ENCODE measurements at places on chromosomes 11 and 22.

- no peak for DNase-seq
Observed at GRCh38 chr11:69508974-69509373, 27.5 kb downstream of the LINC01488 start.

- peak; percentile 88 for DNase-seq
Observed at GRCh38 chr11:69460540-69461257, 20.8 kb upstream of the LINC01488 start.

- no peak for DNase-seq
Observed at GRCh38 chr11:28956446-28956845, 848.3 kb downstream of the METTL15 start.

- no peak for DNase-seq
Observed at GRCh38 chr11:133957900-133958299, 1.1 kb upstream of the IGSF9B start.

DNA sequence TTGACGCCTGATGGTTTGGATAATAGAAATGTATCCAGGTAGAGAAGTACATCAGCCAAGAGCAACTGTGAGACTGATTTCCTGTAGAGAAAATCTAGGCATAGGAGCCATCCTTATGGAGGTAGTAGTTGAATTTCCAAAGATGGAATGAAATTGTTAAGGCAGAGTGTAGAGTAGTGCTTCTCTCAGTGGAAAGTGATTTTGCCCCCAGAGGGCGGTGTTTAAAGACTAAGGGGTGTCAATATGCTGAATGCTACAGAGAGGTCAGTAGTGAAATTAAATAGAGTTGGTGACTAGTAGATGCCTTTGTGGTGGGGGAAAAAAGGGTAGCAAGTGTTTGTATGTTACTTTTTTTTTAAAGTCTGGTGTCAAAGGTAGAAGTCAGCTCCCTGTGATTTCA lies 54.5 kb downstream of the TRIM44 start:
- no peak for DNase-seq

DNA sequence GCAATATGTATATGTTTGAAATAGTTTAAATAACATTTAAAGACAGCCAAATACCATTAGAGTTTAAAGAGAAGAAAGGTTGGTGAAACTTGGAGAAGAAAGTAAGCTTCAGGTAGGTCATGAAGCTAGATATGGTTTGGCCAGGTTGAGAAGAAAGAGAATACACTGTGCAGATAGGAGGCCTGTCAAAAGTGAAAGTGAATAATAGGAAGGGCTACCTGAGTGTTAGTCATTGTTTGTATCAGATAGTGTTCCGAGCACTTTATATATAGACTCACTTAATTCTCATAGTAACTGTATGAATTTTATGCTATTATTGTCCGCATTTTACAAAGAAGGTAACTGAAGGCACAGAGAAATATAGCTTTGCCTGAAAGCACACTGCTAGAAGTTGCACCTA lies 56.9 kb downstream of the USP47 start:
- no peak for DNase-seq

GRCh38 chr11:19779740-19780139 lies 67.1 kb downstream of the NAV2 start:
- DNase-seq: no peak

- no peak for DNase-seq
Observed at GRCh38 chr22:29310065-29310862, 3.8 kb downstream of the GAS2L1 start.

DNA sequence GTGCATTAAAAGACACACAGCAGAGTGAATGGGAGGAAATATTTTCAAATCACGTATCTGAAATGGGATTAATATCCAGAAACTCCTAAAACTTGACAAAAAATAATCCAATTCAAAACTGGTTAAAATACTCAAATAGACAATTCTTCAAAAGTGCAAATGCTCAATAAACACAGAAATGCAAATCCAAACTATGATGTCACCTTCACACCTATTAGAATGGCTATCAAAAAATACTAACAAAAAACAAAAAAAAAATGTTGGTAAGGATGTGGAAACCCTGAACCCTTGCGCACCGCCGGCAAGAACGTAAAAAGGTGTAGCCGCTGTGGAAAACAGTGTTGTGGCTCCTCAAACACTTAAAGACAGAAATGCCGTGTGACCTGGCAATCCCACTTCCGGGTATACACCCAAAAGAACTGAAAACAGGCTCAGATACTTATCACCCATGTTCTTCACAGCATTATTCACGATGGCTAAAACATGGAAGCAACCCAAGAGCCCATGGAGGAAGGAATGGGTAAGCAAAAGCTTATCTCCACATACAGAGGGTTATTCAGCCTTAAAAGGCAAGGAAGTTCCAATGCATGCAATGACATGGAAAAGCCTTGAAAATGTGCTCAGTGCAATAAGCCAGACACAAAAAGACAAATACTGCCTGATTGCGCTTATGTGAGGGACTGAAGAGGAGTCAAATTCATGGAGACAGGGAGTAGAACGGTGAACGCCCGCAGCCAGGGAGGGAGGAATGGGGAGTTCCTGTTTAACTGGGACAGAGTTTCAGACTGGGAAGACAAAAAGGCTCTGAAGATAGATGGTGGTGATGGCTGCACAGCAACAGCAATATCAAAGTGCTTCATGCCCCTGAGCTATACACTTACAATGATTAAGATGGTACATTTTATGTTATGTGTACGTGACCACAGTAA lies 19.6 kb downstream of the BRD1 start:
- no peak for DNase-seq

DNA sequence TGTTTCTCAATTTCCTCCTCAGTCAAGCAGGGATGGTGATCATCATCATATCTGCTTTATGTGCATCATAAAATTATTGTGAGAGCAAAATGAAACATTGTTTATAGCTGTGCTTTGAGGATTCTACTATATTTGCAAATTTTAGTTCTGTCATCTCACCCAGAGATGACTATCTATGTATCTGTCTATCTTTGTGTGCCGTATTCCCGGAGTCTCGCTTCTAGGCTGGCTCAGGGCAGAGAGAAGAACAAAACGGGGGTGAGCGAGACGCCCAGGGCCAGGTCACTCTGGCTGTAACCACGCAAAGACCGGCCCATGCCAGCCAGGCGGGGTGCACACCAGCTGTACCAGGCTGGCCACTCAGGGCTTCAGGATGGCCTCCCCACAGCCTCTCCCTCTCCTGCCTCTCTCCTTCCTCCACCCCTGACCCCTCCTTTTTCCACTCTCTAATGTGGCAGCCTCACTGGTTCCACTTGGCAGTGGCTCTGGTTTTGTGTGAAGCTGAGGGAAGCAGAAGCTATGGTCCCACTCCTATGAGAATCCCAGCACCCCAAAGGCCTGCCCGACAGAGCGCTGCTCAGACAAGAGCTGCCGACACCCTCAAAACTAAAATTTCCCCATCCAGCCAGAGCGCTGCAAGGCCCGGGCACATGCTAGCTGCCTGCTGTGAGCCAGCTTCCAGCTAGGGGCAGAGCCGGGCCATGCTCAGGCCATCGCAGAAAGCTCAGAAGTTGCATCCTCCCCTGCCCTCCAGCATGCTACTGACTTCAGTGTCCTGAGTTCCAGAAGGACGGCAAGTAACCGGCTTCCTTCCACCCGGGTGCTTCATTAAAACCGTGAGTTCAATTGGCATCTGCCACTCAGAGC lies 139.5 kb upstream of the TBCEL start:
- no peak for DNase-seq

DNA sequence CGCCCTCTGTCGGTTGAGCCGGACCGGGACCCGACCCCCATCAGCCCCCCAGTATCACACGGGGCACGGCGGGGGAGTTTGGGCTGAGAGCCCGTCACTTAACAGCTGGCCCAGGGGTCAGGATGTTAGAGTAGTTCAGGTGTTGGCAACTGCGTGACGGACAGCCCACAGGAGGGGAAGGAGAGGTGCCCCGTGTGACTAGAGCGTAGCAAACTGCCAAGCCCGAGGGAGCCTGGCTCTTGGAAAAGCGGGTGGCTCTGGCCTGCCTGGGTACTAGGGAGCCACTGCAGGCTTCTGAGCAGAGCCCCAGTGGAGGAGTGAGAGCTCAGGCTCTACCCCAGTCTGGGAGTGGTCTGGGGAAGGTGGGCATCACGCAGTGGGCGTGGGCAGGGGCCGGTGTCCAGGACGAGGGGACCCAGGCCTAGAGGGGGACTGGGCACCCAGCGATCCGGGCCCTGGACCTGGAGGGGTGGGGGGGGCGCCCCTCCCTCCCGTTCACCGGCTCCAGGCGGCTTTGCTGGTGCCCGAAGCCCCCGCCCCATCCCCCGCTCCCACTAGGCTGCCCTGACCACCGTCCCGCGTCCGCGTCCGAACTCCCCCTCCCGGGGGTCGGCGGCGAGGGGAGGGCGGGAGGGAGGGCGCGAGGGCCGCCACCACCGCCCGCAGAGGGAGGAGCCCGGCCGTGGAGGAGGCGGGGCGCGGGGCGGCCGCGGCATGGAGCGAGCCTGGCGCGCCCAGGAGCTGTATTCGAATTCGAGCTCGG lies 24.4 kb downstream of the SHANK3 start:
- peak; percentile 92 for DNase-seq

GRCh38 chr11:117390743-117391142 lies 63.1 kb downstream of the CEP164 start:
- no peak for DNase-seq

DNA sequence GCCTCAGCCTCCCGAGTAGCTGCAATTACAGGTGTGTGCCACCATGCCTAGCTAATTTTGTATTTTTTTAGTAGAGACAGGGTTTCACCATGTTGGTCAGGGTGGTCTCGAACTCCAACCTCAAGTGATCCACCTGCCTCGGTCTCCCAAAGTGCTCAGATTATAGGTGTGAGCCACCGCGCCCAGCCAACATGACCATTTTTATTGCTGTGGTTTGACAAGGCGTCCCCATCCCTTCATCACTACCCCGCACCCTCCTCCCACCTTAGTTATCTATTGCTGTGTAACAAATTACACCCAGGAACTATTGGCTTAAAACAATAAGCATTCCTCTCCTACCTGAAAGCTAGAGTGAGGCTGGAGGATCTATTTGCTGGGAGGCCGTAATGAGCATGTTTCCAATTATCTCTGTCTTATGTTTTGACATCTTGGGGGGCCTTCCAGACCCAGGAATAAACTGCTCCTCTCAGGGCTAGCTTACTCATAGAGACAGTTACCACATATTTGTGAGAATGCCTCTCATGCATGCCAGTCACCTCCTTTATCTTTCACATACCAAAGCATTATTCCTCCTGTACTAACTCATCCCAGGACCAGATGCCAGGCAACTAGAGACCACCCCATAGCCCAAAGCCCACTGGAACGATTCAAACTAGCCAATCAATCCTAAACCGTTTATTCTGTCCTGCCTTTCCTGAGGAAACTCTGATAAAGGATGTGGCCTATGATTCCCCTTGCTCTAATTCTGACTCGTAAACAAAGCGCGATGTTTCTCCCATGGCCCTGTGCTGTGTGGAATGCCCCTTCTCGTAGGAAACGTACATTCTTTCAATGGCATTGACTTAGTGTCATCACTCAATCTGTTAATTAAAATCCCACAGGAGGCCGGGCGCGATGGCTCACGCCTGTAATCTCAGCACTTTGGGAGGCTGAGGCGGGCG lies 19.4 kb downstream of the SNU13 start:
- peak; percentile 56 for DNase-seq

GRCh38 chr11:9109858-9110731 lies 18.7 kb upstream of the SCUBE2 start:
- DNase-seq: no peak
